ENCODE measurements at places on chromosomes 3 and 15.

- no peaks in the 10 kb centered on the region for H3K36me3 ChIP-seq
- DNase-seq = no peak
- peaks cover 8% of the 10 kb centered on the region for H3K27me3 ChIP-seq
- H3K4me3 ChIP-seq = no peak overlapping the region
Measured at GRCh38 chr3:169402672-169403360, 260.7 kb downstream of the MECOM start.

DNA sequence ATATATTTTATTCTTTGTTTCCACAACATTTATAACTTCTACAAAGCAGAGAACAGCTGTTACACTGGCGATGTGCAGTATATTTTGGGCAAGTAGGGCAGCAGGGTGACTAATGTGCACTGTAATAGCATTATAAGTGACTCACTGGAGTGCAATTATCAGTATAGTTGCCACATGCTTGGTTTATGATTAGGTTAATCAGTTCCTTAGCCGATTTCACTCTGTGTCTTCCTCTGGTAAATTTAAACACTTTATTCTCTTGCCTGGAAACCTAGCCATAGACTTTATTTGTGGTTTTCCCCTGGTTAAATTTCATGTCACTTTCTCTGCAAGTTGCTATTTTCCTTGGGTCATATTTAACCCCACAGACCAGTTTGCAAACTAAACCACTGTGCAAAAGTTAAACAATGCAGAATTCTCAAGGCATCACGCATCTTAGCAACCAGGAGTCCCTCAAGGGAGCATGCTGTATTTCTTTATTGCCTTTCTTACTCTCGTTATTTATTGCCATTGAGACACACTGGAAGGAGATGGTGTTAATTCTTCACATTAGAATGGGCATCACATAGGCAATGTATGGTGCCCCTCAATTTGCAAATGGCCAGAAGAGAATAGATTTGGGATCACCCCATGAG, 690.2 kb upstream of the DPPA4 start:
- no peaks in the 10 kb centered on the region for H3K36me3 ChIP-seq
- DNase-seq = no peak
- H3K27ac ChIP-seq = no peak overlapping the region
- no peak overlapping the region for H3K4me3 ChIP-seq
- H3K4me1 ChIP-seq = no peaks in the 10 kb centered on the region
- no peaks in the 10 kb centered on the region for H3K27me3 ChIP-seq

DNA sequence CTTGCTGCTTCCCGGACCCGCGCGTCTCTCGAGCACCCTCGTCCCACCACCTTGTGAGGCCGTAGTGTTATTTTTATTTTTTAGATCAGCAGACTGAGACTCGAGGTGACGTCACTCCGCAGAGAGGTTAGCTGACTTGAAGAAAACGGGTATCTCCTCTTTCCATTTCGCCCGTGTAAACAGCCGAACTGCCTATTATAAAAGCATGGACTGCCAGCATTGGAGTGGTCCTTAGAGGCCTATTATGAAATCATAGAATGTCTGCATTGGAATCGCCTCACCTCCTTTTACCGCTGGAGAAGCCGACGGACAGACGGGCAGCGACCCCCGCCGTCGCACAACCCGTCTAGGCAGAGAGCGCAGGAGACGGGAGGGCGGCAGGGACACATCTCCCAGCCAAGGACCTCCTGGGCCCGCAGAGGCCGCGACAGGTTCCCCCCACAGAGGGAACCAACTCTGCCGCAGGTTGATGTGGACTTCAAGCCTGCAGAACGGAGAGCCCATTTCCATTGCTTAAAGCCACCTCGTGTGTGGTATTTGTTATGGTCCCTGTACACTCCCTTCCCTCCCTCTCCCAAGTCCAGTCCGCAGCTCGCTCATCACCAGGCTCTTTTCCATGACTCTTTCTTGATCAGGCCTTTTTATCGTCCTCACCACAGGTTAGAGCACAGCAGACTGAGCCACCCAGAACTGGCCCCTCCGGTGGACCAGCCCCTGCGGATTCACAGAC, 540 bp upstream of the PPP1R2 start:
- no peak for DNase-seq
- H3K27me3 ChIP-seq = no peaks in the 10 kb centered on the region
- H3K27ac ChIP-seq = peak overlapping the region; percentile 99

GRCh38 chr3:140341817-140342403, 336.0 kb upstream of the TRIM42 start:
- no peak overlapping the region for H3K4me3 ChIP-seq
- no peak for DNase-seq
- no peaks in the 10 kb centered on the region for H3K36me3 ChIP-seq
- no peak overlapping the region for H3K27ac ChIP-seq
- no peaks in the 10 kb centered on the region for H3K4me1 ChIP-seq

GRCh38 chr3:42117175-42118008, 26.2 kb downstream of the TRAK1 start:
- DNase-seq = no peak
- no peak overlapping the region for H3K4me3 ChIP-seq
- H3K36me3 ChIP-seq = peaks cover 32% of the 10 kb centered on the region
- peaks cover 53% of the 10 kb centered on the region for H3K4me1 ChIP-seq
- no peaks in the 10 kb centered on the region for H3K27me3 ChIP-seq

DNA sequence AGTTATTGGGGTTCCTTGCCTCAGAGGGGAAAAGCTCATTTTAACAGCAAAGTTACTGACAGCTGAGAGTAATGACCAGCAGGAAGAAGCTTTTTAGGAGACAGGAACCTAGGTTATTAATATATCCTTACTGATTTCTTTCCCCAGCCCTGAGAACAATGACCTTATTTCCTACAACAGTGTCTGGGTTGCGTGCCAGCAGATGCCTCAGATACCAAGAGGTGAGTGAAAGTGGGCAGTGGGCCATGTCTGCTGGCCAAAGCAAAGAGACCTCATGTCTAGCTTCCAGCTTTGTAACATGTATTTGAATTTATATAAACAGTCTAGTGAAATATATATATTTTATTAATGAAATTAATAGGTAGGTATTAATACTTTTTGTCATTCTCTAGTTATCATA, 5.0 kb downstream of the CCNDBP1 start:
- no peak overlapping the region for H3K4me3 ChIP-seq
- peaks cover 31% of the 10 kb centered on the region for H3K4me1 ChIP-seq
- no peak for DNase-seq
- H3K27ac ChIP-seq = no peak overlapping the region

DNA sequence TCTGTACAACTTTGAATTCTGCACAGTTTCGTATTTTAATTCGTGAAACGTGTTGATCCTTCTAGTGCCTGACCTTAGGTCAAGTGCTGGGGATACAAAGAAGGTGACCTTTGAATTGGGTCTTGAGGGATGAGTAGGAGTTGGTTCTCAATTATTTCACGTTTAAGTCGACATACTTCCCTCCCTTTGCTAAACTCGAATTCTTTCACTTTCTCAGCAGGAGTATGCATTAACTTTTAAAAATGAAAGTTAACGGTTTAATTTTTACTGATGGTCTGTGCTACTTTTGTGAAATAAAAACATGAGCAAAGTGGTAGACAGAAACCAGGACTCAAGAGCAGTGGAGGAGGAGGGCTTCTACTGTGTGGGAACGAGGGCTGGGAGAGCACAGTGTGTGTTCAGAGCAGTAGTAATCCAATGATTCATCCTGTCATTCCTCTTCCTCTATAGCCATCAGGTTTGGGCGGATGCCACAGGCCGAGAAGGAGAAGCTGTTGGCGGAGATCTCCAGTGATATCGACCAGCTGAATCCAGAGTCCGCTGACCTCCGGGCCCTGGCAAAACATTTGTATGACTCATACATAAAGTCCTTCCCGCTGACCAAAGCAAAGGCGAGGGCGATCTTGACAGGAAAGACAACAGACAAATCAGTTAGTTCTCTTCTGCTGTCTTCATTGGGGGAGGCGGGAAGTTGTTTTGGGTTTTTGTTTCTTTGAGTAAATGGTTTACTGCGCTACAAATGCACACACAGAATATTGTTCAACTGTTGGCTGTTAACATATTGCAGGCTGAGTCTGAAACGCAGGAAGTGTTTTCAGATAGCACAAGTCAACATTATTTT, 78.6 kb upstream of the TSEN2 start:
- no peak overlapping the region for H3K4me3 ChIP-seq
- no peak overlapping the region for H3K27ac ChIP-seq
- peaks cover 7% of the 10 kb centered on the region for H3K4me1 ChIP-seq
- no peaks in the 10 kb centered on the region for H3K36me3 ChIP-seq
- DNase-seq = no peak
- peaks cover 20% of the 10 kb centered on the region for H3K27me3 ChIP-seq

GRCh38 chr3:62667714-62668113, 207.5 kb downstream of the CADPS start:
- no peak overlapping the region for H3K27ac ChIP-seq
- H3K4me1 ChIP-seq = no peaks in the 10 kb centered on the region
- no peaks in the 10 kb centered on the region for H3K36me3 ChIP-seq
- no peak for DNase-seq
- no peaks in the 10 kb centered on the region for H3K27me3 ChIP-seq

- H3K36me3 ChIP-seq = no peaks in the 10 kb centered on the region
- H3K4me1 ChIP-seq = no peaks in the 10 kb centered on the region
- peak; percentile 8 for DNase-seq
Measured at GRCh38 chr3:59313365-59313764, 263.5 kb upstream of the CFAP20DC start.

GRCh38 chr3:144546539-144546938, 574.9 kb downstream of the DIPK2A start:
- H3K27me3 ChIP-seq = no peaks in the 10 kb centered on the region
- H3K4me3 ChIP-seq = no peak overlapping the region
- H3K27ac ChIP-seq = no peak overlapping the region
- H3K4me1 ChIP-seq = no peaks in the 10 kb centered on the region
- H3K36me3 ChIP-seq = no peaks in the 10 kb centered on the region
- no peak for DNase-seq

DNA sequence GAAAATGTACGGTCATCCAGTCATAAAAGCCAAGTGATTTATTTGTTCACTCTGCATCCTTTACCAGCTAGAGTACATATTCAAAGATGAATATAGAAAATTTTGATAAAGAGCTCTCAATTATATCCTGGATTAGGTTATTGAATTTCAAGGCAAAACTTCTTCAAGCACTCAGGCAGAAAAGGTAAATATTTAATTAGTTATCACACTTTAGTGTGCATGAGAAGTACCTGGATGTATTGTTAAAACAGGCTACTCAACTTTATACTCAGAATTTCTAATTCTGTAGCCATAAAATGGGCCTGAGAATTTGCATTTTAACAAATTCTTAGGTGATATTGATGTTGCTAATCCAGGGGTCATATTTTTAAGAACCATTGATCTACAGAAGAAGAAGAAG, 45.3 kb downstream of the ILDR1 start:
- H3K27ac ChIP-seq = no peak overlapping the region
- H3K27me3 ChIP-seq = no peaks in the 10 kb centered on the region
- peaks cover 44% of the 10 kb centered on the region for H3K36me3 ChIP-seq
- peaks cover 26% of the 10 kb centered on the region for H3K4me1 ChIP-seq

DNA sequence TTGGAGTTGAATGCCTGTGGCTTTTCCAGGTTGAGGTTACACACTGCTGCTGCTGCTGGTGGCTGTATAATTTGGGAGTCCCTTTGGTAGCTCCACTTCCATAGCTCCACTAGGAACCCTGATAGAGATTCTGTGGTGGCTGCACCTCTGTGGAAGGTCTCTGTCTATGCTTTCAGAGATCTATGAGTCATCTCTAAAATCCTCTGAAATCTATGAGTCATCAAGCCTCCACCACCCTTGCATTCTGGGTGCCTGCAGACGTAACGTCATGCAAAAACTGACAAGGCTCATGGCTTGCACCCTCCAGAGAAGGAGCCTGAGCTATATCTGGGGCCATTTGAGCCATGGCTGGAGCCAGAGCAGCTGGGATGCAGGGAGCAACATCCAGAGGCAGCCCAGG, 1037.0 kb upstream of the CFAP20DC start:
- no peak overlapping the region for H3K4me3 ChIP-seq
- peaks cover 22% of the 10 kb centered on the region for H3K36me3 ChIP-seq
- H3K27me3 ChIP-seq = no peaks in the 10 kb centered on the region
- peak; percentile 14 for DNase-seq

- no peak for DNase-seq
- no peaks in the 10 kb centered on the region for H3K36me3 ChIP-seq
- H3K4me1 ChIP-seq = peaks cover 2% of the 10 kb centered on the region
- no peak overlapping the region for H3K4me3 ChIP-seq
- no peak overlapping the region for H3K27ac ChIP-seq
- H3K27me3 ChIP-seq = no peaks in the 10 kb centered on the region
Measured at GRCh38 chr3:37197810-37198371, 23.5 kb upstream of the LRRFIP2 start.

DNA sequence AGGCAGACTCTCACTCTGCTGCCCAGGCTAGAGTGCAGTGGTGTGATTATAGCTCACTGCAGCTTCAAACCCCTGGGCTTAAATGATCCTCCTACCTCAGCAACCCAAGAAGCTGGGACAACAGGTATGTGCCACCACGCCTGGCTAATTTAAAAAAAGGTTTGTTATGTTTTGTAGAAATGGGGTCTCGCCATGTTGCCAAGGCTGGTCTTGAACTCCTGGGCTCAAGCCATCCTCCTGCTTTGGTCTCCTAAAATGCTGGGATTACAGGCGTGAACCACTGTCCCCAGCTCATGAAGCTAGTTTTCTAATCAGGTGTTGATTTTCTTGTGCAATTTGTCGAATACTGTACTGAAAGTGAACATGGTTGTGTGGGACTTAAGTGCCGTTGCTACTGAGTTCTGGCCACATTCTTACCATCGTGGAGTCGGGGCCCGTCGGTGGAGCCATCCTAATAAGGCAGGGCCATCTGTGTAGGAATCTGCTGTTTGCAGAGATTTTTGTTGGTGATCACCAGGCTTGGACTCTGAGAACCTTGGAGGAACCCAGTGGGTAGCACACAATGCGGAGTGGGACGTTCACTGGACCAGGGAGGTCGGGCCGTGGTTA, 193.2 kb downstream of the GOLGA6L6 start:
- no peaks in the 10 kb centered on the region for H3K4me1 ChIP-seq
- no peaks in the 10 kb centered on the region for H3K36me3 ChIP-seq
- H3K4me3 ChIP-seq = no peak overlapping the region

- H3K27me3 ChIP-seq = peaks cover 73% of the 10 kb centered on the region
- peaks cover 35% of the 10 kb centered on the region for H3K4me1 ChIP-seq
- no peak overlapping the region for H3K27ac ChIP-seq
- peak overlapping the region; percentile 84 for H3K4me3 ChIP-seq
Measured at GRCh38 chr3:138947495-138948121, 591 bp downstream of the FOXL2NB start.

GRCh38 chr3:127394031-127394430, 106.2 kb upstream of the PRR20G start:
- H3K36me3 ChIP-seq = no peaks in the 10 kb centered on the region
- no peak overlapping the region for H3K4me3 ChIP-seq
- peaks cover 39% of the 10 kb centered on the region for H3K27me3 ChIP-seq
- no peak overlapping the region for H3K27ac ChIP-seq
- H3K4me1 ChIP-seq = no peaks in the 10 kb centered on the region

DNA sequence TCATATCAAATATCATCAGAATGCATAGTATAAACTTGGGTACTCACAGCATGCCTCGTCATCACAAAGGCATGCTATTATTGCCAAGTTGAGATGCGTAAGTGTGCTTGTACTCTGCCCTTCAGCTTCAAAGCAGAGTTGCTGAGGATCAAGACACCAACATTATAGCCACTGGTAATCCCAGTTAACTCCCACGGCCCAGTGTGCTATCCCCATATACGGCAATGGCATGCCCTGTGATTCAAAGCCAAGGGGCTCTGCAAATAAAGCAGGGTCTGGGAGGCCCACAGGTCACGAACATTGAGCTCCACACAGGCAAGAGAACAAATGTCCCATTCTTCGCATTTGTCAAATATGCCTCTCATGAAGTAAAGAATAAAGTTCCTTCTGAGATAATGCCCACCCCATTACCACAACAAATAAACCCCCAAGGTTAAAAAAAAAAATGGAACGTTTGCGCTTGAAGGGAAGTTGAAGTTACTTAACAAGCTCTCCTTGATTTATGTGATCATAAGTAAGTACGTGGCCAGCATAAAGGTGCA, 298.1 kb upstream of the NECTIN3 start:
- no peaks in the 10 kb centered on the region for H3K27me3 ChIP-seq
- no peaks in the 10 kb centered on the region for H3K36me3 ChIP-seq
- H3K27ac ChIP-seq = no peak overlapping the region
- H3K4me3 ChIP-seq = no peak overlapping the region
- DNase-seq = no peak
- H3K4me1 ChIP-seq = no peaks in the 10 kb centered on the region
